Stimulated activated CD4-positive, alpha-beta T cell treated with anti-CD3 and anti-CD28 coated beads, Interleukin-2, amount 100 ng/mL, for 4 hours (primary cell): ENCODE measurements at places on chromosomes 12 and 14.

DNA sequence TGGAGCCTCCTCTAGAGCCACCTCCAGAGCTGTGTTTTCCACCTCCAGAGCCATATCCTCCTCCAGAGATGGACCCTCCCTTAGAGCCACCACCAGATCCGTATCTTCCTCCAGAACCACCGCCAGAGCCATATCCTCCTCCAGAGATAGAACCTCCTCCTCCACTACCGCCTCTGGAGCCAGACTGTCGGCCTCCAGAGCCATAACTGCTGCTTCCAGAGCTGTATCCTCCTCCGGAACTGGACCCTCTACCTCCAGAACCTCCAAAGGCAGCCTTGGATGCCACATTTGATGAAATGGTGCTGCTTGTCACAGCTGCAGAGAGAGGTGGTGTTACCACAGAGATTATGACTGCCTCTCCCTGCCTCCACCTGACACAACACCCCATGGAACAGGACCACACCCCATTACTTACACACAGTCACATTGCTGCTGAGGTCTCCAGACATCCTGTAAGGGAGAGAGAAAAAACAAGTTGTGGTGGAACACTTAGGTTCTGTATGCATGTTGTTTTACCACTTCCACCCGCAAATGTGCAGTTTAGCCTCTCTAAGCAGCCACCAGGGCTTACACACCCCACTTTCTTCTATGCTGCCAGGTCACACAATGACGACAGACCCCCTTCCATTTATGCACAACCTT is 6.8 kb downstream of the KRT2 start:
- DNase-seq: no peak

- no peak for DNase-seq
These were observed 93.7 kb downstream of the SOX5 start for GRCh38 chr12:23855813-23856212.

DNA sequence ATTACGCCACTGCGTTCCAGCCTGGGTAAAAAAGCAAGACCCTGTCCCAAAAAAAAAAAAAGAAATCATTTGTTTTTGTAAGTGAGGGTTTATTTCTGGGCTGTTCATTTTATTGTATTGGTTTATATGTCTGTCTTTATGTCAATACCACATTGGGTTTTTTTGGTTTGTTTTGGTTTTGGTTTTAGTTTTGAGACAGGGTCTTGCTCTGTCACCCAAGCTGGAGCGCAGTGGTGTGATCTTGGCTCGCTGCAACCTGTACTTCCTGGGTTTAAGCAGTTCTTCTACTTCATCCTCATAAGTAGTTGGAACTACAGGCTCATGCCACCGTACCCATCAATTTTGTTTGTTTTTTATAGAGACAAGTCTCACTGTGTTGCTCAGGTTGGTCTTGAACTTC is 25.0 kb downstream of the METAP2 start:
- DNase-seq: no peak

- no peak for DNase-seq
These were observed 97.8 kb upstream of the CLMN start for GRCh38 chr14:95417492-95417891.

- no peak for DNase-seq
These were observed 3.0 kb downstream of the FOXA1 start for GRCh38 chr14:37591941-37592481.

DNA sequence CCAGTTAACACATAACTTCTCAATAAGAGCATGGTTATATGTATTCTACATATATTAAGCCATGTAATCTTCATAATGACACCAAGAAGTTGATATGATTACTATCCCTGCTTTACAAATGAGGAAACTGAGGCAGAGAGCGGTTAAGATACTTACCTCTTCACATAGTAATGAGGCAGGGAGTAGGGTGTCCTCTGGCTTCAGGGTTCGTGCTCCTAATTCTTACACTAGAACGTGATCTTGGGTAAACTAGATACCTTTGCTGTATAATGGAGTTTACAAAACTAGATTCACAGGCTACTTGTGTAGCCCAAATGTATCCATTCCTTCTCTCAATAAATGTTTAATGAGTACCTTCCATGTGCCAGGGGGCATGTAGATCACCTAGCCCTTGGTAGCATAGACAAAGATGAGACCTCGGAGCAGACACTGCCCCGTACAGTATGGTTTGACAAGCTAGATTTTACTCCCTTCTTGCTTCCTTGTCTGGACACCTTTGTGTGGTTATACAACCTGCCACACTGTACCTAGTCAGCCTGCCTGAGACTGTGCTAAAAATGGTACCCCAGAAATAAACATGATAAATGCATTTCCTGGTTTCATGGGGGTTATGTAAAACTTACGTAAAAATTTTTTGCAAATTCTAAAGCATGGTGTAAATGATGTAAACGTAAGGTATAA is 991.8 kb downstream of the VRK1 start:
- no peak for DNase-seq

DNA sequence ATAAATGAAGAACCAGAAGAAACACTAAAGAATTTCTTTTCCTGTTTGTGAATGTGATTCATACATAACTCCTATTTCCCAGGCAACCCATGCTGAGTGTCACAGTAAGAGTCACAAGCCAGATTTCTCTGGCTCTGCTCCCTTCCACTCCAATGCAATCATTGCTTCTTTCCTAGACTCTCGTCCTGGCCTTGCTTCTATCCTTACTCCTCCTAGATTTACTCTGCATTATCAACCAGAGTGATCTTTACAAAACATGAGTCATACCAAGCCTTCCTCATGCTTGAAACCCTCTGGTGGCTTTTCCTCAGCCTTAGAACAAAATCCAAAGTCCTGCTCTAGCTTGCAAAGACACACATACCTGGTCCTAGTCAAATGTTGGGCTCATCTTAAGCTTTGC is 13.3 kb downstream of the IL22 start:
- DNase-seq: no peak

GRCh38 chr12:115051378-115051777 is 367.4 kb upstream of the TBX3 start:
- DNase-seq: no peak

DNA sequence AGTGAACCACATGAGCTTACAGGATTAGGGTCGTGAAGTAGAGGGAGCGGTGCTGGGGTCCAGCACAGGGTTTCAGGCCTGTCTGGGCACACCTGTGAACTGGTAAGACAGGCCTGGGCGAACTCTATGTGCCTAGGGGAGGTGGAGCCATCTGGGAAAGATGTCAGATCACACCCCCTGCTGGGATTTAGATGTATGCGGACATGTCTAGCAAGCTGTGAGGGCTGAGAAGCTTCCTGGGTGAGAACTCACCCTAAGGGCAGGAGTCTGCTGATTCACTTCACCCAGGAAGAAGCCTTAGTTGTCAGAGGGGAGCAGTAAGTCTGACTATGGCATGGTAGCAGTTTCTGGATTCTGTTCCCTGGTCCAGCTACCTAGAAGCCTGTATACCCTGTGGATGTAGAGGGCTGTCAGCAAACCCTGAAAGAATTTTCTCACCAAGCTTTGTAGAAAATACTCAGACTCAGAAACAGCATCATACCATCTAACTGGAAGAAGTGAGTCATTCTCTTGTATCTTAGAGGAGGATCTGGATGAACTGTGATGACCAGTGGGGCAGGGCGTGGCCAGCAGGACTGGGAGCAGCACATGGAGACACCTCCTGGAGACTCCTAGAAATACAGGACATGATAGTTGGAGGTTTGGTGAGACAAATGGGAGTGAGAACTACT is 11.2 kb upstream of the PYGL start:
- DNase-seq: no peak

GRCh38 chr12:95051241-95051640 is 22.2 kb downstream of the NR2C1 start:
- no peak for DNase-seq

GRCh38 chr12:6872073-6873048 is 742 bp downstream of the SPSB2 start:
- DNase-seq: peak; percentile 70

DNA sequence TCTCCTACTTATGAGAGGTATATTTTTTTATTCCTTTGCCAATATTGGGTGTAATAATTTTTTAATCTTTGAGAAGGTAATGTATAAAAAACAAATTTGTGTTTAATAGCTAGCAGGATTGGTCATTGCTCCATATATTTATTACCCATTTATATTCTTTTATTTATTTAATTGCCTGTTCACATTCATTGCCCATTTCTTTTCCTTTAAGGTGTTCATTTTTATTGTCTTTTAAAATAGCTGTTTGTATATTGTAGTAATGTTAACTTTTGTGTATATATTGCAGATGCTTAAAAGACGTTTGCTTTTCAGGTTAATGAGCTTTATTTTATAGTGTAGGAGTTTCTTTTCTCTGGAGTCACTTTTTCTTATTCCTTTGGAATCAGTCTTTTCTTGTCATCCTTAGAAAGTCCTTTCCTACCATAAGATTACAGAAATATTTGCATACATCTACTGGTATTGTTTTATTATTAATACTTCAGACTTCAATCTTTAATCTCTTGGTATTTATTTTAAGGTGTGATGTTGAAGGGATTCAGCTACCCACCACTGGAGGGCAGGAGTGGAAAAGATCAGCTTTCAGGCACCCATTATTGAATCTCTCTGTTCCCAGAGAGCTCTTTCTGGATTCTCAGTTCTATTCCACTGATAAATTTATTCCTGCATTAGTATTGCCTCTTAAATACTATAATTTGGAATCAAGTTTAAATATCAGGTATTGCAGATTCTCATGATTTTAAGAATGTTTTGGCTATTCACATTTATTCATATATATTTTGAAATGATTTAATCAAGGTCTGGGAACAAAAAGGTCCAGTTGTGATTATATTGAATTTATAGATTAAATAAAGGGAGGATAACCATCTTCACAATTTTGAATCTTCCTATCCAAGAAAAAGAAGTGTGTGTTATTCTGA is 17.3 kb downstream of the PPM1A start:
- no peak for DNase-seq

DNA sequence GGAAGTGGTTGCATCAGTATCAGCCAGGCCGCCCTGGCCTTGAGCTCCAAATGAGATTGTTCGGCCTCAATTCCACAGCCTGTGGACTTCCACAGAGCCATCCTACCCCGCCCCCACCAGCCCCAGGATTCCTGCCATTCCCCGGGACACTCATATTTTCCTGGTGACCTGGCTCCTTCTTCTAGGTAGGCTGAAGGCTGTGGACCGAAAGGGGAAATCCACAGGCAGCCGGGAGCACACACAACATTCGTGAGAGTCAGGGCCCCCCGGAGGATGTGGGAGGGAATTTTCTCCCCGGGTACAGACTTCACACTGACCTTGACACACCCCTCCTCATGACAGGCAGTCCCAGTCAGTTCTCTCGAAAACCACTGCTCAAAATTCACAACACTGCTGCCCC is 39.9 kb downstream of the RIN3 start:
- no peak for DNase-seq

DNA sequence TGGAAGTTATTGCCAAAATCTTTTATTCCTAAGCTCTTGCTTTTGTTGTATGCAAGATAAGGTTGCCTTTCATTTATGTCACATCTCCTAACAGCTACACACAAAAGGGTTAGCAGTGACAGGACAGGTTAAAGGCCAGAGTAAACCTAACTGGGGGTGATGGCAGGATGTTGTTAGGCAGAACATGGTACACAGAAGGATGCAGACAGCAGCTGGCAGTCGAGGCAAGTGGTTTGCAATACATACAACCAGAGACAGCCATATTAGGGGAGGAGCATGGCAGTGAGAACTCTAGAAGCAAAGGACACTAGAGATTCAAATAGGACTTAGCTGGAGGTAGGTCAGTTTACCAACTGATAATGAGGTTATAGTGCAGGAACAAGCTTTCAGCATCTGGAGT is 2.7 kb upstream of the ABCD2 start:
- no peak for DNase-seq

- peak; percentile 51 for DNase-seq
These were observed 14.2 kb upstream of the HELB start for GRCh38 chr12:66288121-66288520.

- DNase-seq: no peak
These were observed 166.7 kb upstream of the LHX5 start for GRCh38 chr12:113638460-113638775.

GRCh38 chr12:121933522-121934308 is 15.3 kb downstream of the CFAP251 start:
- DNase-seq: no peak

- no peak for DNase-seq
These were observed 326.1 kb downstream of the CACNA1C start for GRCh38 chr12:2378835-2379330.

GRCh38 chr12:62692884-62693283 is 226.3 kb downstream of the MON2 start:
- DNase-seq: no peak

- no peak for DNase-seq
These were observed 43.8 kb downstream of the SENP1 start for GRCh38 chr12:48061938-48062719.

GRCh38 chr14:99888149-99888548 is 94.9 kb downstream of the EML1 start:
- DNase-seq: no peak

DNA sequence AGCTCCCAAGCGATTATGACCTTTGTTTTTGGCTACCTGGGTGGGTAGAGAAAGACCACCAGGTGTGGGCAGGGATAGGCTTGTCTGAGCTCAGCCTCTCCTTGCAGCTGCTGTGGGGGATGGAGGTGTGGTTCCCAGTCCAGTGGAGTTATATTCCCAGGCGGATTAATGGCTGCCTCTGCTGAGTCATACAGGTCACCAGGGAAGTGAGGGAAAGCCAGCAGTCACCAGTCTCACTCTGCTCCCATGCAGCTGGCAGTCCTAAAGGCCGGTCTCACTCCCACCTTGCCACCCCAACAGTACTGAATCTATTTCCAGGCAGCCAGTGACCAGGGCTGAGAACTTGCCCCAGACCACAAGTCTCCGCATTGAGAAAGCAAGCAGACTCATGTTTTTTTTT is 399.2 kb downstream of the VRK1 start:
- DNase-seq: no peak
